ENCODE measurements at places on chromosomes 7 and 10.
A peak's percentile ranks its signal among the peaks of the same experiment; 100 is the strongest.

DNA sequence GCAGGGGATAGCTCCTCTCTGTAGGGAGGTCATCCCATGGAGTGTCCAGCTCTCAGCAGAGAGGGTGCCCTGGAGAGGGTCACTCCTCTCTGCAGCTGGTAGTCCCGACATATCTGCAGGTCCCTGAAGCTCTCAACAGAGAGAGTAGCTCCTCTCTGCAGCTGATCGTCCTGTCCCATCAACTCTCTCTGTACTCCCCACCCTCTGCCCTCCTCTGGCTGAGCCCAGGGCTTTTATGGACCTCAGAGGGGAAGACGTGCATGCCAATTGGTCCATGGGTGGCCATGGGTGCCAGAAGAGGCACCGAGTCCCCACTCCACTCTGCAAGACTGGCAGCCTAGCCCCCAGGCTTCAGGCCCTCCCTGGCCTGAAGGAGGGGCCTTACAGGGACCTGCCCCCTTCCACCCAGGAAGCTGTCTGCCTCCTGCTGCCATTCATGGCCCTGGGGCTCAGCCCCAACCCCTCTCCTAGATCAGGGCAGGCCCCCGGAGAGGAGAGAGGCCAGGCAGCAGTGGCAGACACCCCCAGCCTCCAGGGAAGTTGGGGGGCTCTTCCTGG lies 9.0 kb upstream of the BLVRA start:
- DNase-seq: no peak

DNA sequence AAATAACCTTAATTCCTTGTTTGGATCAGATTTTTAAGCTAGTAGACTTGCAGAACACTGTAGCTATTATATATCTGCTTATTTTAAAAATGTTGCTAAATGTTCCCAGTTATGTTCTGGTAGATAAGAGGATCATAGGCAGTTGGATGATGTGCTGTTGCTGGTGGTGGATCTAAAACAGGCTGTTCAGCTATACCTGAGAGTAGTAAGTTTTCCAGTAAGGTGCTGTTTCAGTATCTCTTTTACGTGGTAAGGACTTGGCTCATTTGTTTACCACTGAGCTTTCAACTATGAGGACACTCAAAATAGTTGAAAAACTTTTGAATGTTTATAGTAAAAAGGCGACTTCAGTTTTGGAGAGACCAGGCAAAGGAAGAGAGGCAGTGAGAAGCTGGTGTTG lies 180.9 kb downstream of the CDK14 start:
- DNase-seq: no peak

- no peak for DNase-seq
Observed at GRCh38 chr10:123156078-123156477, 1.9 kb downstream of the BUB3 start.

DNA sequence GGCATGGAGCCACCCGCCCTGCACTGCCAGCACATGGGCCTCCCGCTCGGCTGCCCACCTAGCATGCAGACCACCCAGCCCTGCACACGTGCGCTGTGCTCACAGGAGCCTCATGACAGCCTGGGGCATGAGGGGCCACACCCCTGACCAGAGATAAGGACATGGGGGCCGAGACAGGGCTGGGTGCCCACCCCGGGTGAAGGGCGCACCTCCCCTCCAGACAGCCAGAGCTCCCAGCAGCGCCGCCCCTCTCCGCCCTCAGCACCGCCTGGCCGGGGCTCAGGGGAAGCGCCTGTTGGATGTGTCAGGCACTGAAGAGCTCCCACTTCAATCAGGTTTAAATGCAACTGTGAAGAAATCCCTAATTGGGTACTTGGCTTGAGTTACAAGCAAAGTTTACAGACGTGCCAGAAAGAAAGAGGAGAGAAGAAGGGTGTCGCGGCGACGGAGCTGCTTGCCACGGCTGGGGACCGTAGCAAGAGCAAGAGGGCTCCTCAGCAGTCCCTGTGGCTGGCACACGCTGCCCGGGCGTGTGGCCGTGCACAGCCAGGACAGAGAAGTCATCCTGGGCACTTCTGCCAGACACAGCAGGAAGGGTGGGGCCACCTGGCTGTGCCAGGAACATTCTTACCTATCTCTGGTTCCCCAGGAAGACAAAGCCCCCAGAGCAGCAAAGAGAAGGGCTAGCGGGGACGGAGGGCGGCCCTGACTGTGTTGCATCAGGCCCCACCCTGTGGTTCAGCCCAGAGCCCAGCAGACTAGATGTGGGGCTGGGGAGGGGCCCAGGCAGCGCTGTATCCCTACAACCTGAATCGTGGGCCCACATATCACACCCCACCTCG lies 247.4 kb downstream of the ELFN1 start:
- peak; percentile 78 for DNase-seq

- DNase-seq: no peak
Observed at GRCh38 chr10:3955955-3956617, 171.1 kb upstream of the KLF6 start.

DNA sequence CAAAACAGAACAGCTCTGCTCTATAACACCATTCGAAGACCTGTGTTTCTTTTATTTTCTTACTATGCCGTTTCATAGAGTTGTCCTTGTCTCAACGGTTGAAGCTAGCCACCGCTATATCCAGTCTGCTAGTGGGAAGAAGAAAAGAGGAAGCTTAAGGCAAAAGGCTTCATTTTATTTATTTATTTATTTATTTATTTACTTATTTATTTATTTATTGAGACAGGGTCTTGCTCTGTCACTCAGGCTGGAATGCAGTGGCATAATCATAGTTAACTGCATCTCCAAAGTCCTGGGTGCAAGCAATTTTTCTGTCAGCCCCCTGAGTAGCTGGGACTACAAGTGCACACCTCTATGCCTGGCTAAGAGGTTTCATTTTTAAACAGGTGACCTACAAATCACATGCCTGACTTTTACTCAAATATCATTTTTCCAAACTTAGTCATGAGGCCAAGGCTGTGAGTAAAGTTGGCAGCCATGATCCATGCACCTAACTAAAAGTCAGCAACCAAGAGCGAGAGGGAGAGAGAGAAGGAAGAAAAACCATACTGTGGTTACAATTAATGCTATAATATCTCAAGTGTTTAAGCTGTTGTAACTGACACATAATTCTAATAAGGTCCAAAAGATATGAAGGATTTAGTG lies 1305.3 kb upstream of the LRRTM3 start:
- DNase-seq: no peak

GRCh38 chr7:152615031-152615741 lies 60.8 kb downstream of the XRCC2 start:
- no peak for DNase-seq

GRCh38 chr7:36860681-36861080 lies 136.4 kb upstream of the AOAH start:
- no peak for DNase-seq

DNA sequence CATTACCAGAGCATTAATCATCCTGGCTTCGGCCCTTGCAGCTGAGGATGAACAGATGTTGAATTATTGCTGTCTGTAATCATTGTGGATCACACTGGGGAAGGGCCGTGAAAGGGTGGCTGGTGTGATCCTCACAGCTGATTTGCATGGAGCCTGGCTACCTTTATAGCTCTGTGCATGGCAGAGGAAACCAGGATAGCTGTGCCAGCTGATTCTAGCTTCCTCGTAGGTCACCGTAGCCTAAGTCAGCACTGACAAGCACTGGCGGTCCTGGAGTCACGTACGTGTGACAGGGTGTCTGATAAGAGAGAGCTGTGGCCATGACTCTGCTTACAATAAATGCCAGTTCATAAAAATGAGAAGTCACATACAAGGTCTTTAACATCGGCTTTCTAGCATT lies 76.5 kb downstream of the INSYN2A start:
- DNase-seq: no peak

DNA sequence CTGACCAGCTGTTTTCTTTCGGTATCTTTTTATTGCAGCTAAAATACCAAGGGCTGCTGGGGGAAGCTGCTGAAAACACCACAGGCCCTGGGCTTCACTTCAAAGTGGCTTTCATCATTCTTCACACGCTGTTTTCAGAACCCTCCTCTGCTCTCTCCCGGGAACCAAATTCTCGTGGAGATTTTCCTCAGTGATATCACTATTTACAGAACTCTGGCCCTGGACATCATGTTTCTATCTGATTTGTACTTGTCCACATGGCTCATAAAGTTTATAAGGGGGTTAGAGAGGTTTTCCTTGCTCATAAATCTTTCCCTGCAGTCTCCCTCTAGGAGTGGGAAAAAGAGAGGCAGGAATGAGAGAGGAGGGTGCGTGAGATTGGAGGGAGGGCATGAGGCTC lies 177.4 kb upstream of the NPVF start:
- DNase-seq: no peak

DNA sequence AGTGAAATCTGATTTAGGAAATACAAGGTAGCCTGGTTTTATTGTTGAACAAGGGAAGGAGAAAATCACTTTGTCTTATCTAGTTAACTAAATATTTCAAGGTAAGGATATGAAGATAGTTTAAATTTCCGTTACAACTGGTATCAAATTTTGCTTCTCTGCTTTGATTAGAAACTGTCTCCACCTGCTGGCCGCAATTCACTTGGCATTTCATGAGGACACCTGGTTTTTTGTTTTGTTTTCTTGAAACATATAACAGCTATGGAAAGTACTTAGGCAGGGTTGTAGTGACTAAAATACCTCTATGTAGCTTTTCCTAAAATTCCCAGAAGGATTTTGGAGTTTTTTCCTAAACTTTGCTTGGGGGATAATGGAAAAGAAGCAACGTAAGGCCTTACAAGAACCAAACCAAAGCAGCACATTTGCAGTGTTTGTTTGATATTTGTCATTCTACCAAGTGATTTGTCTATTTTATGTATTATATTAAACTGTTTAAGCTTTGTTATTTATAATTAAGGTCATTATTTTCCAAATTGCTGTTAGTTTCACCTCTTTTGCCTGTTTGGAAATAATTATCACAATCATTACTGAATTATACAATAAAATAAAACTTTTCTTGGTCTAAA lies 73.6 kb downstream of the AHCYL2 start:
- DNase-seq: peak; percentile 31

GRCh38 chr7:141986923-141987322 lies 8.8 kb upstream of the MGAM start:
- no peak for DNase-seq

DNA sequence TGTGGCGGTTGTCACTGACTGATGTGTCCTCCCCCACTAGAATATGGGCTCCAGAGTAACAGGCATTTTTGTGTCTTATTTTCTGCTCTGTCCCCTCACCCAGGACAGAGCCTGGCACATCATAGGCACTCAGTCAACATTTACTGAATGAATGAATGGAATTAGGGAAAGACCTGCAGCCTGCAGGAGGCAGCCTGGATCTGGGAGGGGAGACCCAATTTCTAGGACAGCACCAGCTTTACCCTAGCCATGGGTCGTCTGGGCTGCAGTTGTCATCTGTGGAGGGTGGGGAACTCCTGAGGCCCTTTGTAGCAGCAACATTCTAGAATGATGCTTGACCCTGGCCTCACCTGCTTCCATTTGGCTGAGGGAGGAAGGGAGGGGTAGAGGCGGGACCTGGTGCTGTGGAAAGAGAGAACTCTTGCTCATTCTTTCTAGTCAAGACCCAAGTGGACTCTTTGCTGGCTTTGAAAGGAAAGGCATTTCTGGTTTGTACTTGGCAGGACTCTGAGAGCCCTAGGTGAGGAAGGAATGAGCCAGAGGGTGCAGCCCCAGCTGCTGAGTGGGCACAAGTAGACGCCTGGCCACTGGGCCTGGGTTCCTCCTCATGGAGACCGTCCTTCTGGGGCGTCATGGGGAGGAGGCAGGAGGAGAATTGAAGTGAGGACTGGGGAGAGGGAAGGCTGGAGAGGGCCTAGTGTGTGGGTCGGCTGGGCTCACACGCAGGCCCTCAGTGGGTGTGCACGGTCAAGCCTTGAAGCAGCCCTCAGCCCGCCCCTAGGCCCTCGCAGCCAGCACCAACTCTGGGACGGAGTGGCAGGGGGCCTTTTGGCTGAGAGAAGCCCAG lies 8.9 kb downstream of the FGF8 start:
- no peak for DNase-seq

DNA sequence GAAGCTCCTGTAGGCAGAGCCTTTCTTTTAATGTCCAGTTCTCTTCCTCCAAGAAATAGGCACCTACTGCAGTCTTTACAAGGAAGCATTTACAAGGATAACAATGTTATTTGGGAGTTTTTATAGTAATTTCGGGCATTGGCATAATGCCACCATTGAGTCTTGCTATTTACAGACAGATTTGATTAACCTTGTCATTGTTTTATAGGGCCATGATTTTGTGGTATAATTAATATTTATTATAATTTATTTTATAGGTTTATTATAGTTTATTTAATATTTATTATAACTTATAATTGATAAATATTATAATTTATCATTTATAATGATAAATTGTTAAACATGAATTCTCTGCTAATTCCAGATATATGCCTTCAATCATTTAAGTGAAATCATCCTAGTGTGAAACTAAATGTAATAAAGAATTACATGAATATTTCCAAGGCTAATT lies 573 bp upstream of the POT1 start:
- no peak for DNase-seq

- peak; percentile 84 for DNase-seq
Observed at GRCh38 chr10:97543025-97543546, 29.5 kb upstream of the ANKRD2 start.

DNA sequence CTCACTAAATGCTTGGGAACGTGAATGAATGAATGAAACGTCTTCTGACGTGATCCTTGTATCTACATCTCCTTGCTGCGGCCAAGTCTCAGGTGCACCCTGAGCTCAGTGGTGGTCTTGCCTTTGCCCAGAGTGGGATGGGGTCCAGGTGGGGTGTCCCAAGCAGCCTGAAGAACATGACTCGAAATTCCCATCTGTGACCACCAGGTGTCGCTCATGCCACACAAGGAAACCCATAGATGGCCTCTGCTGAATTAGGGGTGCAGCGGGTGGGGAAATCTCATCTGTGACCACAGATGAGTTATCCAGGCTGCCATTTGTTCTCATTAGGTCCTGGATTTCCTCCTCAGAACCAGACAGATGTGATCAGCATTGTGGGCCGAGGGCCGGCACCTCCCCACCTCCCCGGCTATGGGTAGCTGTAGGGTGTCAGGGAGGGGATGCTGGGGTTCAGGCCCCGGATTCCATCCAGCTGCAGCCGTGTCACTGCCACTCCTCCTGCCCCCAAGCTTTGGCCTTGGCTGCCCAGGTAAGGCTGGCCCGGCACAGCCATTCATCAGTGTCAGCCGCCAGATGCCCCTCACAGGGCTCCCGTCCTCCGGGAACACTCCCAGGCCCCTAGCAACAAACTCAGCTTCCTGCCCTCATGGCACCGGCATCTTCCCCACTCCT lies 21.0 kb upstream of the GNA12 start:
- DNase-seq: peak; percentile 68

DNA sequence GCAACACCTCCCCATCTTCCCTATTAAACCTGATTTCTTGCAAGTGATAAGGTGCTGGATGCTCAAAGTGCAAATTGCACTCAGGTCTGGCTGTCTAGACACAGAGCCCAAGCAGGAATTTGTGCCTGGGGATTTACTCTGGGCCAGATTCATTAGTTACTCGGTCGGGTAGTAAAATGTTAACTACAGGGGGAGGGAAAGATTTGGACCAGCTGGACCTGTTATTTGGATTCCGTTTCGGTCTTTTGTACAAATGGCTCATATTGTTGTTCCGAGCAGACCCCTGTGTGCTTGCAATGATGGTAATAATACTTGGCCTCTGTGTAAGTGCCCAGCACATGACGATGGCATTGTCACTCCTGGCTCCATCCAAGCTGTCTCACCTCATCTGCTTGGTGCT lies 609.6 kb downstream of the KCNMA1 start:
- DNase-seq: no peak

- DNase-seq: no peak
Observed at GRCh38 chr10:22053048-22053447, 49.5 kb upstream of the DNAJC1 start.

Data from right cardiac atrium (tissue), 5 donors.